ENCODE measurements at places on chromosomes 12 and 14.
A peak's percentile ranks its signal among the peaks of the same experiment; 100 is the strongest.

DNA sequence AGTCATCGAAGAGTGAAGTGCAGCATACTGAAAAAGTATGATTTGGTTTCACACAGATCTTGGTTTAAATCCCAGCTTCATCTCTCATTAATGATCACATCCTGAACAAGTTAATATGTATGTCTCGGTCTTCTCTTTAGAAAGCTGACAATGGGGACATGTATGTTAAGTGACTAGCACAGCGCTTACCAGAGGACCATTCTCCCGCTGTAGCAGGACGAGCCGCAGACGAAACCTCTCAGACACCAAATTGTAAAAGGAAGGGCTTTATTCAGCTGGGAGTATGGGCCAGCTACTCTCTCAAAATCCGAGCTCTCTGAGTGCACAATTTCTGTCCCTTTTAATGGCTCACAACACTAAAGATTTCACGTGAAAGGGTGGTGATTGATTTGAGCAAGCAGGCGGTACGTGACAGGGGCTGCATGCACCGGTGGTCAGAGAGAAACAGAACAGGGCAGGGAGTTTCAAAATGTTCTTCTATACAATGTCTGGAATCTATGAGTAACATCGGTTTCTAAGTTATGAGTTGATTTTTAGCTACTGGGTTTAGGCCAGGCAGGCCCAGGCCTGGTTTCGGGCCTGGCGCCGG lies 682.4 kb downstream of the DIO2 start:
- no peak overlapping the region for H3K27ac ChIP-seq
- no peaks in the 10 kb centered on the region for H3K36me3 ChIP-seq
- no peak for DNase-seq
- no peaks in the 10 kb centered on the region for H3K4me1 ChIP-seq
- H3K4me3 ChIP-seq: no peak overlapping the region

GRCh38 chr12:106987846-106988245 lies 900 bp upstream of the MTERF2 start:
- no peaks in the 10 kb centered on the region for H3K27me3 ChIP-seq
- H3K4me1 ChIP-seq: peaks cover 24% of the 10 kb centered on the region
- H3K36me3 ChIP-seq: no peaks in the 10 kb centered on the region
- no peak for DNase-seq

DNA sequence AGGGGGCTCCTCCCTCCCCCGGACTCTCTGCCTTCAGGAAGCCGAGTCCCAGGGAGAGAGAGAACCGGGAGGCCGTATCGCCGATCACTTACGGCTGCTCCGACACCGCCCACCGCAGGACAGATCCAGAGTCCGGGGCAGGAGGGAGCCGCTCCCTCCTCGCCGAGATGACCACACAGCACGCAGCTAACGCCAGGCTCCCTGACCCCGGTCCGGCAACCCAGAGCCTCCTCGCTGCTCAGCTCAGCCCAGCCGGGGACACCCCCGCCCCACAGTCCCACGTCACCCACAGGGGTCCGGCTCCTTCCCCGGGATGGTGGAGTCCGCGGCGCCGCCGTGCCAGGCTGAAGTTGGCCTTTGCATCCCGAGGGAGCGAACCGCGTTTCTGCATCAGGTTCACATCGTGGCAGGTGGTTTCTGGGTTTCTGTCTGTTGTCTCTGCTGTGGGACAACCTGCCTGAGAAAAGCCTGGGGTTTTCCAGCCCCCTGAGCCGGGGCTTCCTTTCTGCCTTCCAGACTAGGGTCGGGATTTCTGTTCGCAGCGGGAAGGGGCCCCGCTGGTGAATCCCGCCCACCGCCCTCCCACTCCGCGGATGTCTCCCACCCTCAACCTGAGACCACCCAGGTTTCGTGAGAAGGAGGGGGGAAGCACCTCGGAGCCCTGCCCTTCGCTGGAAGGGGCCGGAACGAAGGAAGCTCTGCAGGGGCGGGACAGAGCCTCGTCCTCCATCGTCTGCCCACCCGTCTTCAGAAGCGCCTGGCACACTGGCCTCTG lies 61.2 kb downstream of the NOC4L start:
- no peak overlapping the region for H3K4me3 ChIP-seq
- H3K27me3 ChIP-seq: peaks cover 20% of the 10 kb centered on the region
- H3K27ac ChIP-seq: no peak overlapping the region
- no peaks in the 10 kb centered on the region for H3K36me3 ChIP-seq
- no peak for DNase-seq

GRCh38 chr12:114935658-114936057 lies 251.7 kb upstream of the TBX3 start:
- no peak overlapping the region for H3K27ac ChIP-seq
- no peak for DNase-seq
- no peaks in the 10 kb centered on the region for H3K27me3 ChIP-seq
- no peak overlapping the region for H3K4me3 ChIP-seq

GRCh38 chr14:26841326-26841725 lies 243.5 kb upstream of the NOVA1 start:
- no peak for DNase-seq
- H3K36me3 ChIP-seq: no peaks in the 10 kb centered on the region
- no peak overlapping the region for H3K27ac ChIP-seq
- H3K4me1 ChIP-seq: no peaks in the 10 kb centered on the region
- no peak overlapping the region for H3K4me3 ChIP-seq
- H3K27me3 ChIP-seq: no peaks in the 10 kb centered on the region

DNA sequence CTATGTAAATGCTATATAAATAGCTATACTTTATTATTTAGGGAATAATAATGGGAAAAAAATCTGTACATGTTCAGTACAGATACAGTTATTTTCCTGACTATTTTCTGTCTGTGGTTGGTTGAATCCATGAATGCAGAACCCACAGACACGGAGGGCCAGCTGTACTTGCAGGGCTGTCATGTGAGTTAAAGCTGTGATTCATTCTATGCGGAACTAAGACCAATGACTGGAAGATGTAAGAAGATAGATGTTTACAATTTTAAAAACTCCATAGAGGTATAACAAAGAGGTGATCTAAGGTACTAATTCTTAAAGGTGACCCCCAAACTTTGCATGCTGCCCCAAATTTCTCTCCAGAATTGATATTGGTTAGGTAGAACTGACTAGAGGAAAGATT lies 14.6 kb downstream of the PCNX4 start:
- H3K27me3 ChIP-seq: no peaks in the 10 kb centered on the region
- H3K36me3 ChIP-seq: no peaks in the 10 kb centered on the region
- no peaks in the 10 kb centered on the region for H3K4me1 ChIP-seq
- no peak overlapping the region for H3K27ac ChIP-seq
- no peak overlapping the region for H3K4me3 ChIP-seq

GRCh38 chr12:96986883-96987523 lies 79.9 kb downstream of the NEDD1 start:
- no peak for DNase-seq
- peaks cover 6% of the 10 kb centered on the region for H3K27me3 ChIP-seq
- H3K4me3 ChIP-seq: no peak overlapping the region
- peaks cover 4% of the 10 kb centered on the region for H3K4me1 ChIP-seq
- no peaks in the 10 kb centered on the region for H3K36me3 ChIP-seq

DNA sequence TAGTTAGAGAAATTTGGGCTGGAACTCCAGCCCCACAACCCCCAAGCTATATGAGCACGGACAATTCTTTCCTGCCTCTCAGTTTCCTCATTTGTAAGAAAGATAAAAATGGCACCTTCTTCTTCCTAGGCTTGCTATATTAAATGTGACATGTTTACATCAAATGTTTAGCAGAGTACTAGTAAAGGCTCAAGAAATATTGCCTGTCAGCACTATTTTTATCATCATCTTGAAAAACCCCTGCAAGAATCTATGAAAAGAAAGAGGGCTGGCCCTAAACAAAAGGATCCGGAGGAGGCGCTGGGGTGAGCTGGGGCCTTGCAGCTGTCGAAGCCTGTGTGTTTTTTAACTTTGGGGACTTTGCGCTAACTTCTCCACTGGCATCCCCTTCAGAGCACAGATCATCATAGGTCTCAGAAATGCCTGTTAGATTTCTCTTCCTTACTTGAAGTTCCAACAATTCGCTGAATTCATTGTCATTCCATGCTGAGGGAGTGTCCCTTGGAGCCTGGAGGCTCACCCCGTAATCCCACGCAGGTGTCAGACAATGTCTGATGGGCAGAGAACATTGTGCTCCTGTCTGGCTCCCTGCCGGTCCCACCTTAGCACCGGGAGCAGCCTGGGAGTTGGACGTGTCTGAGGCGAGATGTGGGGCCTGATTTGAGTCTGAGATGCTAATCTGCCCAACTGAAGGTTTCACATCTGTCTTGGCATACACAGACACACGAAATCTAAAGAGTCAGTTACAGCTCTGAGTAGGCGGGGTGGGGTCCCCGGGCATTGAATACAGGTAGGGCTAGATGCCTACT lies 206.8 kb downstream of the NUAK1 start:
- no peaks in the 10 kb centered on the region for H3K4me1 ChIP-seq
- H3K27me3 ChIP-seq: no peaks in the 10 kb centered on the region
- no peak overlapping the region for H3K4me3 ChIP-seq
- no peaks in the 10 kb centered on the region for H3K36me3 ChIP-seq

- no peak overlapping the region for H3K27ac ChIP-seq
- DNase-seq: no peak
- H3K36me3 ChIP-seq: peaks cover 15% of the 10 kb centered on the region
Measured at GRCh38 chr12:106845902-106846301, 71.4 kb downstream of the RIC8B start.

- no peaks in the 10 kb centered on the region for H3K36me3 ChIP-seq
- no peaks in the 10 kb centered on the region for H3K4me1 ChIP-seq
- no peak overlapping the region for H3K27ac ChIP-seq
- no peak overlapping the region for H3K4me3 ChIP-seq
- H3K27me3 ChIP-seq: no peaks in the 10 kb centered on the region
Measured at GRCh38 chr14:23877111-23877510, 76.5 kb upstream of the DHRS4 start.

DNA sequence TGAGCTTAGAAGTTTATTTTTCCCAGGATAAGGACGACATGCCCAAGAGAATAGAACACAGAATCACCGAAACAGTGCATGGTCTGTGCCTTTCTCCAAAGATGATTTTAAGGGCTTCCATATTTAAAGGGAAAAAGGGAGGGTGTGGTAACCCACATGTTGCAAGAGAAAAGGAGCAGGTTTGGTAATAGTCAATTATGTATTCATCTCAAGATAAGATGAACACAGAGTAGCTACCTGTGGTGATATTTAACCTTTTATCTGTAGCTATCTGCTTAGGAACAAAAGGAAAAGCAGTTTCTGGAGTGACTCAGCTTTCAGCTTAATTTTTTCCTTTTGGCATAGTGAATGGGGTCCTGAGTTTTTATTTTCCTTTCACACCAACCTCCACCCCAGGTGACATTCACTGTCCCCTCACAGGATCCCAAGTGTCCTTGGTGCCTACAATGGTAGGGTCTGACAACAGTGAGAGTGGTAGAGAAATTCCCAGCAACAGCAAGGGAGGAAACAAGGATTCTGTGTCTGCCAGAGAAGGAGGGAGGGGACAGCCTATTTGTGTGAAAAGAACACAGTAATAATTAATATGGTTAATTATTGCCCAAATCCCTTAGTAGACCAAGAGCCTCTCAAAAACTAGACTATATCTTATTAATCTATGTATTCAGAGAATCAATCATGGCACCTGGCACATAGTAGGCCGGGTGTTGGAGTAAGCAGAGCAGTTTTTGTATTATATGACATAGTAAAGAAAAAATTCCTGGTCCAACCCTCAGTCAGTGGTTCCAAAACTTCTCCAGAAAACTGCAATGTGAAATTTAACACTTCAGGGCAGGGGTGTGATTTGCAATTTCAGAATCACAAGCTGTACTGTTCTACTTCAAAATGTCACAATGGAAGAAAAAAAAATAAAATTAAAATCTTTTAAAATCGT lies 154.5 kb downstream of the PHLDA1 start:
- no peaks in the 10 kb centered on the region for H3K4me1 ChIP-seq
- H3K27ac ChIP-seq: no peak overlapping the region
- H3K4me3 ChIP-seq: no peak overlapping the region

GRCh38 chr14:21791749-21792148 lies 118.1 kb upstream of the OR4E1 start:
- H3K27ac ChIP-seq: no peak overlapping the region
- H3K4me3 ChIP-seq: no peak overlapping the region
- no peaks in the 10 kb centered on the region for H3K36me3 ChIP-seq
- DNase-seq: no peak

- no peak overlapping the region for H3K27ac ChIP-seq
- DNase-seq: no peak
- no peaks in the 10 kb centered on the region for H3K27me3 ChIP-seq
- no peak overlapping the region for H3K4me3 ChIP-seq
- no peaks in the 10 kb centered on the region for H3K36me3 ChIP-seq
- no peaks in the 10 kb centered on the region for H3K4me1 ChIP-seq
Measured at GRCh38 chr12:17077594-17077993, 471.6 kb upstream of the LMO3 start.

- no peak for DNase-seq
- H3K27me3 ChIP-seq: no peaks in the 10 kb centered on the region
- H3K36me3 ChIP-seq: no peaks in the 10 kb centered on the region
- H3K27ac ChIP-seq: no peak overlapping the region
- no peak overlapping the region for H3K4me3 ChIP-seq
Measured at GRCh38 chr12:104952816-104953215, 5.3 kb downstream of the SLC41A2 start.

DNA sequence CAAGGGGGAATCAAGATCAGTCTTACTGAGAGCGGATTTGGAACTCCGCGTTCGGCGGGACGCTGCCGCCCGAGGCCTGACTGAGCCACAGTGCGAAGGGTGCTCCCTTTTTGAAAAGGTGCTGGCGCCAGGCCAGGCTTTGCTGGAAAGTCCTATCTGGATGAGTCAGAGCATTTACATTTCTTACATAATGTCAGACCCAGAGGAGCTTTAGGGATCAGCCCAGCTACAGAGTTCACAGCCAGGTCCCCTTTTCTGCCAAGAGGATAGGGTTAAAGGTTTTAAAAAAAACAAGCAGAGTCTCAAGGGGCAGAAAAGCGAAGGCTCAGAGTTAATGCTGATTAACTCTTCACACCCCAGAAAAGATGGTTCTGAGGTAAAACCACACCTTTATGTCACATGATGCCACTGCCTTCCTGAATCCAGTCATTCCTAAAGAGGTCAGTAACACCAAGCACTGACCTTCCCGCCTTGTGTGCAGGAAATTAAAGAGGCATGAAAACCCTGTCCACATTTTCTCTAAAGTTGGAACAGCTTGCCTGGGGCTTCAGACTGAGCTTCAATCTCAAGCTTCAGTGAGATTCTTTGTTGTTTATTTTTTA lies 11.7 kb upstream of the FBXL14 start:
- H3K36me3 ChIP-seq: no peaks in the 10 kb centered on the region
- DNase-seq: no peak
- peaks cover 17% of the 10 kb centered on the region for H3K4me1 ChIP-seq
- peak overlapping the region; percentile 51 for H3K27ac ChIP-seq
- no peaks in the 10 kb centered on the region for H3K27me3 ChIP-seq

DNA sequence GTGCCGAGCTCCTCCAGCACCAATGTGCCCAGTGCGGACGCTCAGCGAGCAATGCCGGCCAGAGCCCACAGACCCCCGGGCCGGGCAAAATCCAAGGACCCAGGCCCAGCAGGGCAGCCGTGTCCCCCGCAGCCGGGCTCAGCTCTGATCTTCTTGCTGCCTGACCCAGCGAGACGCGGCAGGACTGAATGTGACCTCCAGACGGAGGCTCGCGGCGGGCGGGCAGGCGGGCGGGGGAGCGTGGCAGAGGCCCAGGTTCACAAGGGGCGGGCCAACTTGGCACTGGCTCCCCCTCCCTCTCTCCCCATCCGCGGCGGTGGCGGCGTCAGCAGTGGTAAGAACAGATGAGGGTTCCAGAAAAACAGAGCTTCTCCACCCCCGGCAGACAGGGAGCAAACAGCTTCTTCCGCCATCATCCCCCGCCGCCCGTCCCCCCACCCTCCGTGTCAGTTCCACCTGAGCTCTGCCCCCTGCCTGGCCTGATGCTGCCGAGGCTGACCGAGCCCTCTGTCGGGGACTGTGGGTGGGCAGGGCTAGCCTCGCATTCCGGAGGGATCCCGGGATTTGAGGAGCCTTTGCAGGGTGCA lies 94.3 kb downstream of the RFLNA start:
- H3K27me3 ChIP-seq: no peaks in the 10 kb centered on the region
- DNase-seq: peak; percentile 67
- H3K27ac ChIP-seq: no peak overlapping the region
- no peaks in the 10 kb centered on the region for H3K36me3 ChIP-seq
